ENCODE measurements at places on chromosomes 16 and 17.
A peak's percentile ranks its signal among the peaks of the same experiment; 100 is the strongest.

DNA sequence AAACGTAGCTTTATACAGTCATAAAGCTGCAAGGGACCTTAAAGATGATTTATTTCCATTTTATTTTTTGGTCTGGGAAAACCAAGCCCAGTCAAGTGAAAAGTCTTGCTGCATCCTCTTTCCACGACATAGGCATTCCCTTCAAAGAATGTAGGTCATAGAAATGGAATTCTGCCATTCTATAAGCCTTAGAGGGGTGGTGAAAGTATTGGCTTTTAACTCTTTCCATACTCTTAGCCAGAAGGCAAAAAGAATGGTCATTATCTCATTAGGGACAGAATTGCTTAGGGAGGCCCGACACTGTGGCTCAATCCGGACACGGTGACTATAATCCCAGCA, 7.9 kb upstream of the MSL1 start:
- DNase-seq = no peak

DNA sequence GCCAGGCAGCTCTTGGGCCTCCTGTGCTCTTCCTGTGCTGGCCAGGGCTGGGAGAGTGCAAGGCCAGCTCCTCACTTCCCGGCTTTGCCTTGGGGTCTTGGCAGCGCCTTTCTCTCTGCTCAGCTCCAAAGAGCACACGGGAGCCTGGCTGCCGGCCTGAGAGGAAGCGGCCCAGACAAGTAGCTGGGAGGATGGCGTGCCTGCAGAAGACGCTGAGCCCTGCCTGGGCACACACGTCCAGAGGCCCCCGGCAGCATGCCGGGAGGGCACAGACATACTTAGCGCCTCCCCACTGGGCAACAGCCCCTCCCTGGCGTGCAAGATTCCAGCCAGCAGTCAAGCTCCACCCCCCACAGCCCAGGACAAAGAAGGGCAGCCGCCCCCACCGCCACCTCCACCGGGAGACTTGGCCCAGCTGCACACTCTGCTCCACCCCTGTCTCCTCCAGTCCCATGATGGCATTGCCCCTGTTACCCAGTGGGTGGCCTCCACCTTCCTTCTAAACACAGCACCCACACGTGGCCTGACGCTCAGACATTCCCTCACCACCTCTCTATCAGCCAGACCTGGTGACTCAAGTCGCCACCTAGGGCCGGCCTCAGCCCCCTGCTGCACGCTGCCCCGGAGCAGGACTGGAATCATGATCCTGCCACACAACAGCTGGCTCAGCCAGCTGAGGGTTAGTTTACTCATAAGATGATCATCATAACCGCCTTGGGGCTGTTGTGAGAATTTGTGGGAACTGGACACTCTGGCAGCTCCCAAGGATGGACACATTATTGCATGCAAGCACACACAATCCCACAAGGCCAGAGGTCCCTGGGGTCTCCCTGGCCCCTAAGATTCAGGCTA, 12.4 kb downstream of the SGCA start:
- DNase-seq = peak; percentile 20

DNA sequence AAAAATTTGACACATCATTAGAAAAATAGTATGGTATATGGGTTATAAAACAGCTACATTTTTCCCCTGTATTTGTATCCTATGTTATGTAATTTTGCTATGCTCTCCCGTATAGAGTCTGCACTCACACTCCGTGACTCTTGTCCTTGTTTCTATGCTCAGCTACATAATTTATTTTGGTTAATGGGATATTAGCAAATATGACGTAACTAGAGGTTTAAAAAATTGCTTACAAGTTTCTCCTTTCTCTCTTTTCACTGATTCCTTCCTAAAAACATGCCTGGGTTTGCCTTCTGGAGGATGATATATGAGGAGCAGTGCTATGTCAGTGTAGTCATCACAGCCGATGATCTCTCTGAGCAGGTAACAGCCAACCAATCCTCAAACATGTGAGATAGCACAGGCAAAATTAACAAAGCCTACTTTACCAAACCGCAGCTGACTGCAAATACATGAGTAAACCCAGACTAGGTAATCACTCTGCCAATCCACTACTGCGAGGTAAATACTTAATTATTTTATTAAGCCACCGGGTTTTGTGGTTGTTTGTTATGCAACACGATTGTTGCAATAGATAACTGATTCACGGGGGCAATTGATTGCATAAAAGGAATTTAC, 126.9 kb downstream of the KIF2B start:
- DNase-seq = no peak

GRCh38 chr16:10859658-10860057, 17.3 kb upstream of the CIITA start:
- no peak for DNase-seq

DNA sequence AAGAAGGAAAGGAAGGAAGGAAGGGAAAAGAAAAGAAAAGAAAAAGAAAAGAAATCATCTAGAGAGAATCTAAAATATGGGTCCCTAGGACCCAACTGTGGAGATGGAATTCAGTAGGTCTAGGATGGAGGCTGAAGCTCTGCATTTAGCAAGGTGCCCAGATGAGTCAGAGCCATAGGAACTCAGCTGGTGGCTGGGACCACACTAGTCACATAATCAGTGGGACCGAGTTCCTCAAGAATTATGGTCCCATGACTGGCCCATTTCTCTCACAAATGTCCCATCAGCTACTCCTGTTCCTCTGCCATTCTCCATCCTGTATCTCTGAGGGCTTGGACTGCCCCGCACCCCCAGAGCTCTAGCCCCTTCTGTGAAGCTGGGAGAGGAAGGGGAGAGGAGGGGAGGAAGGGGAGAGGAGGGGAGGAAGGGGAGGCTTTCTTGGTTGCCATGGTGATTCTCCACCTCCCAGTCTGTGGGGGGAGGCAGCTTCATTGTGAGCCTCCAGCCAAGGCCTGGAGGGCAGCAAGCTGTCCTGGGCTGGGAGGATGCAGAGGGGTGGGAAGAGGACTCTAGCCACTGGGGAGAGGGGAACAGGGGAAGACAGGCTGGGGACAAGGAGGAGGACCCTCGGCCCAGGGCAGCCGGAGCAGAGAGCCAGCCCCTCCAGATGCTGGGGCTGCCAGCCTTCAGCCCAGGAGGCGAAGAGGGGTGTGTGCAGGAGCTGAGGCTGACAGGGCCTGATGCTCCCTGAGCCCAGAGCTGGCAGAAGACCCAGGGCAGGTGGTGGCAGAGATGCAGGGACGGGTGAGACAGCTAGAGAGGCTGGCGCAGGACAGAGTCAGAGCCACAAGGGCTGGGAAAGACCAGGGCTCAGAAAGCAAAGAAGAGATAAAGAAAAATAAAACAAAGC, 37.8 kb upstream of the LHX1 start:
- DNase-seq = no peak

GRCh38 chr16:88792078-88792550, 7.1 kb upstream of the PIEZO1 start:
- no peak for DNase-seq

- DNase-seq = no peak
Measured at GRCh38 chr16:80041410-80041809, 440.9 kb upstream of the MAF start.

GRCh38 chr16:4460936-4461249, 13.5 kb downstream of the NMRAL1 start:
- no peak for DNase-seq

DNA sequence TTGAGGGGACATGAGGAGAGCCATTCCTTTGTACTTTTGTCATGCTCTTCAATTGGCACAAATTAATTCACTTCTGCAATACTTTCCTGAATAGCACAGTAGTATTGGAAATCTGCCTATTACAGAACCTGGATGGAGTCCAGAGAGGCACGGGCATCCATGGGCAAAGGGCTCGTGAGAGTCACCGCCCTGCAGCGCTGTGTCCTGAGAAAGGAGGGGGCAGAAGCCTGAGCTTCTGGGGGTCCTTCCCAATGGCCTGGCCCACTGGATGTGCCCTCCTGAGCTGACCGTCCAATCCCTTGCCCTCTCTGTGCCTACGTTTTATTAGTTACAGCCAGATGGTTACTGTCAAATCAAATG, 3.5 kb downstream of the G6PC1 start:
- DNase-seq = no peak

- no peak for DNase-seq
Measured at GRCh38 chr16:73605309-73605708, 557.4 kb upstream of the ZFHX3 start.

DNA sequence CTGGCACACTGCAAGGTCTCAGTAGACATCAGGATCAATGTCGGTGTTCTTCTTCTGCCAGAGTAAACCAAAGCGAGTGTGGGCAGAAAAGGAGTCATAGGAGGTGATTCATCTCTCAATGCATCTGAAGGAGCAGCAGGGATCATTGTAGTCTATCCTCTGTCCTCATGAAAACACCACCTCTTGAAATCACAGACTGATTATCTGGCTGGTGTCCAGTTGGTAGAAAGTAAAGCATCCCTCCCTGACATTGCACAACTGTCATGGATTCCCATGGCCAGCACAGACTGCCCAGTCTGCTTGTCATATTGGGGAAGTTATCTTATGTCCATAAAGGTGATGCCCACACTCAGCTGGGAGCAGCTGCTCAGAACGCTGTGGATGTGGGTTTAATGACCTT, 74.1 kb downstream of the ABCC12 start:
- no peak for DNase-seq

- no peak for DNase-seq
Measured at GRCh38 chr16:49382916-49383315, 9.3 kb downstream of the C16orf78 start.

- no peak for DNase-seq
Measured at GRCh38 chr16:389352-389751, 7.6 kb upstream of the PGAP6 start.

DNA sequence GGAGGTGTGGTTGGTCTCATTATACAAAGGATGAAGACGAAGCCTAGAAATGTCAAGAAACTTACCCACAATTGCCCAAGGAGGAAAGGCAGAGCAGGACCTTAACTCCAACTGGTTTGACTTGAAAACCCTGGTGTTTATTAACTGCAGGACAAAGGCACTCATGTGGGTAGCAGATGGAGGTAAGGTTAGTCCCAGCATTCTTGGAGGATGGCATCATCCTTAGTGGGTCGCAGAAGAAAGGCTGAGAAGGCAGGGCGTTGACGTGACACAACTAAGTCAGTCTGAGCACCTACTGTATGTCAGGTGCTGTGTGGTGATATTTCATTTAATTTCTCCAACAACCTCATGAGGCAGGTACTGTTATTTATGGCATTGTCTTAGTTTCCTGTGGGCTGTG, 101.3 kb downstream of the HAPSTR1 start:
- DNase-seq = no peak

- no peak for DNase-seq
Measured at GRCh38 chr16:17408955-17409441, 61.8 kb downstream of the XYLT1 start.

DNA sequence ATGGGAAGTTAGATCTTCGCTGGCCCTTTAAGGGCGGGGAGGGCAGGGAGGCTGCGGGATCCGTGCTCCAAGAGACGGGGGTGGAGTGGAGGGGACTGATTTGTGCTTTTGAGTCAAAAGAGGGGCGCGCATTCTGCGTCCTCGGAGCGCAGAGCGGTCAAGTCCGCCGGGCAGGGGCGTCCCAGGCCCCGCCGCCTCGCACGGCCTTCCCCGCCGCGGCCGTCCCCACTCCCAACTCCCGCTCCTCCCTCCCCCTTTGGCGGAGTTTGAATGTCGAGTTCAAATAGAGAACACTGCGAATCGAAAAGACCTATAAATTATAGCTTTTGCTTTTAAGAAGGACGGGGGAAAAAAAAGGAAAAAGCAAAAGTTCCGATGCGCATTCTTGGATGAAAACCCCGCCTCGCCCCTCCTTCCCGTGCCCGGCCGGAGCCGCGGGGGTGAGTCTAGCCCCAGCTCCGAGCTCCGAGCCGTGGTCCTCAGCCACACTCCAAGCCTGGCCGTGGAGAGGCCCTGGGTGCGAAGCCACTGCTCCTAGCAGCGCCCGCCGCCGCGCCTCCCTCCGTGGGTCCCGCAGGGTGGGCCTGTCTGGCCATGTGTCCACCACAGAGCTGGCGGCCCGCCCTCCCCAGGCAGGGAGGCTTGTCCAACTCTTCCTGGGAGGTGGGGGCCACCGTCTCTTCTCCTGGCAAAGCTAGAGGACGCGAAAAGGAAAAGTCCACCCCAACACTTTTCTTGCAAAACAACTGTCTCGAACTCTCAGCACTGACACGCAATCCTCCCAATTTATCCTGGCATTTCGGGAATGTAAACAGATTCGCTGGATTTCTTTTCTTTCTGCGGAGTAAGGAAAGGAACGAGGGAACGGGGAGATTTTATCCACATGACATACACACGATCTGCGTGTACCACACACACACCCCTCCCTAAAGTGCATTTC, 3.6 kb downstream of the CBX8 start:
- no peak for DNase-seq

DNA sequence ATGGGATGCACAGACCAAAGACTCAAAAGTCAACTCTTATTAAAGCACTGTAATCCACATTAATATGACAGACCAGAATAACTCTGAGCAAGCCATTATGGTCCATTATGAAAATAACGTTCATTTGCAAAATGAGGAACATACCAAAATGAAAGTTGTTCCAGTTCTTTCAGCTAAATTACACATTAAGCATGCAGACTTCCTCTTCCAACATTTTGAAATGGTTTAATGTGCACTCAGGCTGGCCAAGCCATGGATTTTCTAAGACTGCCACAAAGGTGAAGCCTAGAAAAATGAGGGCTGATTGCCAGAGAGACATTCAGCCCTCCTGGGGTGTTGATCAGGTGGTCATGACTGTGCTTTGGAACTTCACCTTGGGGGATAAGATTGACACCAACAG, 56.7 kb upstream of the NOG start:
- no peak for DNase-seq

DNA sequence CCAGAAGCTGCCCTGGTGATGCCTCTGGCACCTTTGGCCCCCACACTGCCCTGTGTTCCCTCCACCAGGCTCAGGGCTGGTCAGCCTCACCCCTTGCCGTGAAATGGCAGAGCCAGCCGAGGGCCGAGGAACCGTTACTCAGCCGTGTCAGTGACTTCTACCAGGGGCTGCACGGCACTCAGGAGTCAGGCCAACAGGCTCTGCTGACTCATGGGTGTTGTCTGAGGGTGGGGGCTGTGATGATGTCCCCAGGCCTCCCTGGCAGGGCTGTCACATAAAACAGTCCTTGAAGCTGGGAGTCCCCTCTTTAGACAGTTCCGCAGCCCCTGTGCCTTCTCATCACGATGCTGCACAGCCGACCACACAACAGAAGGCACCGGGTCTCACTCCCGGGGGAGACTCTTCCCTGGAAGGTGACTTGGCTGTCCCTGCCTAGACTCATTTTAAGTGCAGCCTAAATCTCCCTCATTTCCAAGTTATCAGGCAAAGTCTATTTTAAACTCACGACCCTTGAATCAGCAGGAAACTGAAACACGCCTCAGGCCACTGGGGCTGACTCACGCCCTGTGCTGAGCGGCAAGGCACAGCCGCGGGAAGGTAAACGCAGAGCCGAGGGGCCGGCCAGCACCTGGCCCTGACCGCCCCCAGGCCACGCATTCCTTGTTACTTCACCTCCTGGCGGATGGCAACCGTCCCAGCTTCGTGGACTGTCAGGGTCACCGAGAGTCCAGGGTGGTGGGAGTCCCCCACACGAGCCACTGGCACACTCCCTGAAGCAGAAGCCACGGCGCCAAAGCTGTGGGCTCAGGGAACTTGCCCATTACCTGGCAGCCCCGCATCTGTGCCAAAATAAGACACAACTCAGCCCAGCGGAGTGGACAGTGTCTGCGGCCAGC, 102.6 kb downstream of the ZNF778 start:
- DNase-seq = no peak

GRCh38 chr17:38746004-38746848, 1.9 kb downstream of the PCGF2 start:
- no peak for DNase-seq

GRCh38 chr16:88007321-88007731, 56.1 kb downstream of the BANP start:
- no peak for DNase-seq

Measured in activated T-cell treated with anti-CD3 and anti-CD28 coated beads for 1 hour (primary cell).